ENCODE measurements at places on chromosomes 7 and 10.

GRCh38 chr7:158518980-158519632, 68.5 kb downstream of the PTPRN2 start:
- no peak for DNase-seq

GRCh38 chr10:30098629-30099028, 39.2 kb upstream of the JCAD start:
- no peak for DNase-seq

GRCh38 chr10:74249865-74250264, 98.8 kb downstream of the ADK start:
- DNase-seq: no peak

- DNase-seq: no peak
Measured at GRCh38 chr10:90308223-90308622, 549.6 kb downstream of the HTR7 start.

GRCh38 chr10:80523773-80524172, 13.9 kb upstream of the SH2D4B start:
- no peak for DNase-seq

Data from SK-N-DZ (cell line).